ENCODE measurements at places on chromosomes 1 and 21.
A peak's percentile ranks its signal among the peaks of the same experiment; 100 is the strongest.

DNA sequence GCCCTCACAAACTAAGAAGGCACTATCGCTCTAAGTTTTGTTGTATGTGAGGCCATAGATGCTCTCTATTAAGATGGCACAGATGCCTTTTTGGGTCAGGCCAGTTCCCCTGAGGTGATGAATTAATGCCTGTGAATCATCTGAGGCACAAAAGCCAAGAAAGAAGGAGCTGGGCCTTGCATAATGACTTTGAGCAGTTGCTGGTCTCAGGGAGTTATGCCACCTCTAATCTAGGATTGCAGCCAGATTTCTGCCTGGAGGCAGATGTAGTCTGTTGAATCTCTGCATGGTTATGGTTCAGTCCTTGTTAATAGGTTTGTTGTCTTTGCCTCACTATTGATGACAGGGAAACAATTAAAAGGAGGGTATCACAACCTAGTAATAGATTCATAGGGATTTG, 168.1 kb upstream of the CHRM3 start:
- no peak for DNase-seq

DNA sequence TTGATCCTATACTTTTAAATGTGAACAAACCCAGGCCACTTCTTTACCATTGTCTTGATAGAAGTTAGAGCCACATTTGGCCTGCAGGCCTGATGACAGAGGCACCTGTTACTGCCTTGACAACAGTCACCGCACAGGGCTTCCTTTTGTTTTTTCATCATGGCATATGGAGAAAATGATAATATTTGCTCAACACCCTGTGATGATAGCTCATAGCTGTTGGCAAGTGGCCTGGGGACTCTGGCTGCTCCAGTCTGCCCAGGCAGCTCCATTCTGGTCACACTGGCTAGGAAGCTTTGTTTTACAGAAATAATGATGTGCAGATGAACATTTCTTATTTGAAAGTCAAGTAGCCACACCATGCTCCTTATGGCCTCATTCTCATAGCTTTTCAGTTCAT, 89.6 kb upstream of the GPR88 start:
- no peak for DNase-seq

- peak; percentile 45 for DNase-seq
Measured at GRCh38 chr1:226738995-226739695, at the start of gene ITPKB. Gene ITPKB (minus strand): TSS chr1:226739282. CDS start chr1:226737458, 1,824 bp downstream.

DNA sequence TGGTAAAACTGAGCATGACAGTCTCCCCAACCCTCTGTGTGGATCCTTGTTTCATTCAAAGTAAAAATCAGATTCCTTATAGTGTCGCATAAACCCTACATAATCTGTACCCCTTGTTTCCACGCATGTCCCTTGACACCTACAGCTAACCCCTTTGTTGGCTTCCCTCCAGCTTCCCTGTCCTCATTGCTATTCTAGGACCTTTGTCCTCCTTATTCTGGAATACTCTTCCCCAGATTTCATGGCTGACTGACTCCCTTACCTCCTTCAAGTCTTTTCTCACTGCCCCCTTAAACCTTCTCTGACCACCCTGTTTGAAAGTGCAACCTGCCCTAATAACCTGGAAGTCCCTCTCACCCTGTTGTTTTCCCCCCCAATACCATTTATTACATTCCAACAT, 4.0 kb downstream of the RNF11 start:
- DNase-seq = no peak

DNA sequence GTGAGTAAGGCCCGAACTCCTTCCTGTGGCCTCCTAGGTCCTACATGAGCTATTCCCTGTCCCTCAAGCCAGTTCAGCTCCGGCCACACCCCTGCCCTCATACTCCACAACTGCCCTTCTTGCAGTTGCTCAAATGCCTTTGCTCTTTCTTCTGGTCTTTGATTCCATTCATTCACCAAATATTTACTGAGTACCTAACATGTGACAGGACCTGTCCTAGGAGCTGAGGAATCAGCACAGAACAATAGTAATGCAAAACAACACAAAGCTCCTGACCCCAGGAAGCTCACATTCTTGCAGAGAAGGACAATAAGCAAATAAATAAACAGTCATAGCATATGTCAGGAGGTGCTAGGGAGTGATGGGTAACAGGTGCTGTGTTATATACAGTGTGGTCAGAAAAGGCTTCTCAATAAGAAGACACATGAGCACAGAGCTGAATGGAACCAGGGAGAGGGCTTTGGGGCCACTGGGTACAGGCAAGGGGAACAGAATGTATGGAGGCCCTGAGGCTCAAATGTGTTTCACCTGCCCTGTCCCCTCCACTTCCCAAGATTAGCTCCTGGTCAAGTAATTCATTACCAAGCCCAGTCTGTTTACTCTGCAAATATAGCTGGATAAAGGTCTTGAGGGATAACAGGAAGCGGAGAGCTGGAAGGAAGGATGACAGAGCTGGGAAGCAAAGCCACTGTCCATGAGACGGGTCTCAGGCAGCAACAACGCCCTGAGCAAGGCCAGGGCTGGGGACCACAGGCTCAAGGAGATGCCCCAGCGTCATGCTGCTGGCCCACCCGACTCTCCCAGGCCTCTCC, 145.1 kb downstream of the CSMD2 start:
- no peak for DNase-seq

GRCh38 chr1:230191855-230192254, 124.8 kb downstream of the GALNT2 start:
- no peak for DNase-seq

DNA sequence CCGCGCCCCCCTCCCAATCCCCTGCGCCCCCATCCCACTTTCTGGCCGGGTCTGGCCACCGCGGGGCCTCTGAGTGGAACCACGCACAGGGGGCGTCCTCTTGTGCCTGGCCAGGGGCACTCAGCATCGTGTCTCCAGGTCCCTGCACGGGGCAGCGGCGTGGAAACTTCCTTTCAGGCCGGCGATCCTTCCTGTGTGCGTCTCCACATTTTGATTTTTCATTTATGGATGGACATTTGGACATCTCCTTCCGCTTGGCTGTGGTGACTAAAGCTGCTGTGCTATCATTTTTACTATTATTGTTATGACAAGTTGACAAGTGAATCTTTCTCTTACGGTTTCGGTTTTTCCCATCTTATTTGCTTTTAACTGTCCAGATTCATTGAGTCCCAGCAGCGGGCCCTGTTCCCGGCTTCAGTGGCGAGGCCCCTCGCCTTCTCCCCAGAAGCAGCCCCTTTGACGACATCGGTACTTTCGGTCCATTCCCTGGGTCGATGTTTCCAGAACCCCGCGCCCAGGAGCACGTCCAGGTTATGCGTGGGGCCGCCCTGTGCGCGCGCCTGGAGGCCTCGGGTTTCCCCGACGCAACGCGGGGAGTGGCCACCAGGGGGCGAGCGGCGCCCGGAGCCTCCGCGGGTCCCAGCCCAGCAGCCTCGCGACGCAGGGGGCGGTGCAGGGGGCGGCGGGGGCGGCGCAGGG, 12.4 kb upstream of the SLC19A1 start:
- peak; percentile 82 for DNase-seq

DNA sequence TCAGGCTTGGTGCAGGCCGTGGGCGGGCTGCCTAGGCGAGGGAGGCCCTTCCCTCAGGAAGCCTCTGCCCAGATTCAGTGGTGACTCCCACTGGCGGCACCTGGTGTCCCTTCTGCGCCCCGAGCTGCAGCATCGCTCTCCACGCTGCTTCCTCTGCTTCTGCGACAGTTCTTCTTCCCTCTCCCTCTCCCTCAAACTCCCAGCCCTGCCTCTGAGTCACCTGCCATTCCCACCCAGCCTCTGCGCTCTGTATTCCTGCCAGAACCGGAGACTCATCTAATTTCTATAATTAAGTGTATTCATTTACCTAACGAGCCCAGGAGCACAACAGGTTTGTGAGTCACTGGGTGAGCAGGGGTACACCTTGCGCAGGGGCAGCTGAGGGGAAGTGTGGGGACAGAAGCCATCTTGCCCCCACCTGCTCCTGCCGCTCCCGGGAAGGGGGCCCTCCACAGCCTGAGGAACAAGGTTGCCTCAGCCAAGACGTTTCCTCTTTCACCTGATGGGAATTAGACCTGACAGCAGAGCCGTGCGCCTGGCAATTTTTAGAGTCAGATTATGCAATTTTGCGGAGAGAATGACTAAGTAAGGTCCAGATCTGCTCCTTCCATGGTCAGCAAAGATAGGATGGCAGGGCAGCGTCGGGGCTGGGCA, 19.4 kb downstream of the KCNC4 start:
- no peak for DNase-seq

- DNase-seq = no peak
Measured at GRCh38 chr1:8004113-8004802, 21.9 kb downstream of the ERRFI1 start.

DNA sequence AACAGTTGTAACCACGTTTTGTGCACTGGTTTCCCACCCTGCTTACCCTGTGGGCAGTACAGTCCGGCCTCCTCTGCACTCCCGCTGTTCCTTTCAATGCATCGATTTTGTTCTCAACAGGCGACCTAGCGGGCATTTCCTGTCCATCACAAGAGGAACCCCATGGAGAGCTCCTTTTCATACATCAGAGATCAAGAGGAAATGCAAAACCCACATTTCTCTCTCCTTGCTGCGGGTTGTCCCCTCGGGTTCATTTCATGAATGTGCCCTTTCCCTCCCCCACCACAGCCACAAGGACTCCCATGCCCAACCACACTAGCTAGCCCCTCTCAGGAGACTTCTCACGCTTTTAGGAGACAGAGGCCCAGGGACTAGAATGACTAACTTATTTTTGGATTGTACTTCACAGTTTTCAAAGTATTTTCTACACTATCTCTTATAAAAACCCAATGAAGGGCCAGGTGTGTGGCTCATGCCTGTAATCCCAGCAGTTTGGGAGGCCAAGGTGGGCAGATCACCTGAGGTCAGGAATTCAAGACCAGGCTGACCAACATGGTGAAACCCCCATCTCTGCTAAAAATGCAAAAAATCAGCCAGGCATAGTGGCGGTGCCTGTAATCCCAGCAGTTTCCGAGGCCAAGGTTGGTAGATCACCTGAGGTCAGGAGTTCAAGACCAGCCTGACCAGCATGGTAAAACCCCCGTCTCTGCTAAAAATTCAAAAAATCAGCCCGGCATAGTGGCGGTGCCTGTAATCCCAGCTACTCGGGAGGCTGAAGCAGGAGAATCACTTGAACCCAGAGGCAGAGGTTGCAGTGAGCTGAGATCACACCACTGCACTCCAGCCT, 18.4 kb downstream of the ATP1A4 start:
- DNase-seq = no peak

- no peak for DNase-seq
Measured at GRCh38 chr1:41863718-41864117, 55.0 kb downstream of the HIVEP3 start.

GRCh38 chr1:111639602-111640198, 20.1 kb downstream of the RAP1A start:
- DNase-seq = no peak

- no peak for DNase-seq
Measured at GRCh38 chr1:33089457-33089856, 8.5 kb downstream of the AZIN2 start.

DNA sequence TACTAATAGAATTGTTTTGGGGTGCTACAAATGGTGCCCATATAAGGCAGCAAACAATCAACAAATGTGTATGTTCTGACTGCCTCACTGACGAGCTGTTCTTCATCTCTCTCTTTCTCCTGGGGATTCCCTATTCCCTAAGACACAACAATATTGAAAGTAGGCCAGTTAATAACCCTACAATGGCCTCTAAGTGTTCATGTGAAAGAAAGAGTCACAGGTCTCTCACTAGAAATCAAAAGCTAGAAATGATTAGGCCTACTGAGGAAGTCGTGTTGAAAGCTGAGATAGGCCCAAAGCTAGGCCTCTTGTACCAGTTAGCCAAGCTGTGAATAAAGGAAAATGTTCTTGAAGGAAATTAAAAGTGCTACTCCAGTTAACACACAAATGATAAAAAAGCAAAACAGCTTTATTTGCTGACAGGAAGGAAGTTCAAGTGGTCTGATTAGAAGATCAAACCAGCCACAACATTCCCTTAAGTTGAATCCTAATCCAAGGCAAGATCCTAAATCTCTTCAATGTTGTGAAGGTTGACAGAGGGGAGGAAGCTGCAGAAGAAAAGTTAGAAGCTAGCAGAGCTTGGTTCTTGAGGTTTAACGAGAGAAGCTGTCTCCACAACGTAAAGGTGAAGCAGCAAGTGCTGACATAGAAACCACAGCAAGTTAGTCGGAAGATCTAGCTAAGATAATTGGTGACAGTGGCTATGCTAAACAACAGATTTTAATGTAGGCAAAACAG, 26.3 kb downstream of the ATP2B4 start:
- DNase-seq = no peak

GRCh38 chr1:168734946-168735345, 5.9 kb upstream of the DPT start:
- no peak for DNase-seq

- DNase-seq = no peak
Measured at GRCh38 chr1:19797827-19798226, 1.9 kb downstream of the TMCO4 start.

DNA sequence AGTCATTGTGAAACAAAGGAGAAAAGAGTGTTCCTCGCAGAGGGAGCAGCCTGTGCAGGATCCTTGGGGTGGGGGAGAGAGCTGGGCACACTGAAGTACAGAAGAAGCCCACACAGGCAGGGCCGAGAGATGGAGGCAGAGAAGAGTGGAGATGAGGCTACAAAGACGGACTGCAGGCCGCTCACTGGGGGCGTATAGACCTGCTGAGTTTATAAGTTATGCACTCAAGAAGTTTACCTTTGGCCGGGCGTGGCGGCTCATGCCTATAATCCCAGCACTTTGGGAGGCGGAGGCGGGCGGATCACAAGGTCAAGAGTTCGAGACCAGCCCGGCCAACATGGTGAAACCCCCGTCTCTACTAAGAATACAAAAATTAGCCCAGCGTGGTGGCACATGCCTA, 7.6 kb upstream of the SLAMF9 start:
- no peak for DNase-seq

DNA sequence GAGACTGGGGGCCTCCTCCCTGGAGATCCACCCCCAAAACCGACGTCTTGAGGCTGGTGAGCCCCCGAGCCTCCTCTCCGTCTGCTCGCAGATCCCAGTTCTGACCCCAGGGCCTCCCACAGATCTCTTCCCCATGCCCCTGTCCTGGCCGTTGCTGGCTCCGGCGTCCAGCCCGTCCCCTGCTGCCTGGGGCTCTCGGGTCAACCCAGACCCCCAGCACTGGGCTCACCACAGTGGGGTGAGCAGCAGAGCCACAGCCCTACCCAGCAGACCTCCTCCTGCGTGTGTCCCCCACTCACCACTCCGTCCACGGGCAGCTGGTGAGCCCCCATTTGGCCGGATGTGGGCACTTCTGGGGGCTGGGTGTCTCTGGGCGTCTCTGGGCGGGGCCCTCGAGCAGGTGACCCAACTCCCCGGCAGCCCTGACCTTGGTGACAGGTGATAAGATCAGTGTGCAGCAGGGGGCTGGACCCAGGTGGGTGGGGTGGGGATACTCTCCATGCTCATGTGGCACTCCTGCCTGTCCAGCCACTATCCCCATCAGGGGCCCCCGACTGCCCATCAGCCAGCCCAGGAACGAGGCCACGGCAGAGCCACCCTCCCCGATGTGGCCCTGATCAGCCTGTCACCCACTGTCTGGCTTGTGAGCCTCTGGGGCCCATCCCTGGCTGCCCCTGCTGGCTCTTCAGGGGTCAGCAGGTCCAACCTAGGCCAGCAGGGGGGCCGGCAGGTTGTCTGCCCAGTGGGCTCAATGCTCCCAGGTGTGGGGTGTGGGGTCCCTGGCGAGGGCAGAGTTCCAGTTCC, 709 bp downstream of the TNFRSF14 start:
- no peak for DNase-seq

Data from stimulated activated CD8-positive, alpha-beta memory T cell treated with anti-CD3 and anti-CD28 coated beads, Interleukin-2, amount 100 ng/mL, for 1 hour (primary cell).